ENCODE measurements at places on chromosomes 6 and 20.

DNA sequence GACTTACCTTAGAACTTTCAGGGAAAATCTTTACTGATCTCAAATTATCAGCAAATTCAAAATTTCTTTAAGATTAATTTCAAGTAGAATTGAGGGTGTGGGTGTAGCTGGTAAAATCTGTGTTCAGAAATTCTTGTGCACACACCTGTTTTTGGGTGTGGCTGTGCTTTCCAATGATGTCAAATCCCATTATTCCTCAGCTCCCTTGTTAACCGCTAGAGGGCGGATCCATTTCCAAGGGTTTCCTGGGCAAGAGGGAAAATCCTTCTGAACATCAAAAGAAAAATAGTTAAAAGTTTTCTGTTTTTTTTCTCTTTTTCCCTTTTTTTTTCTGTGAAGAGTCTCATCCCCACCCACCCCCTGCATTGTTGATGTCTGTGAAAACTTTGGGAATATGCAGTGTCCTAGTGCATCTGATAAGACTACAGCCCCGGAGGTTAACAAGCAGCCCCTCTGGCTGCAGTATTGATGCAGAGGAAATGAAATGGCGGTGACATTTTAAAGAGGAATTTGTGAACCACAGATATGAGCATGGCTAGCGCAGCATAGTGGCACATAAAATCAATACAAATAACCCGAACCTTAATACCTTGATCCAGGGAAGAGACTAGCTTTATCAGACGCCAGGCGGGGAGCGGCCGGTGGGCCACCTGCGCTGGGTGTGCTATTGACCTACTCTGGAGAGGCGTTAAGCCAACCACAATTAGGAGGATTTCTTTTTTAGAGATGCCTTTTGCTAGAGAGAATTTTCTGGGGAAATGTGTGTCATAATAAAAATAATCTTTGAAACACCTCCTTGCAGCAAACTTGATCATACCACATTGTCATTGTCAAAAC lies 130.9 kb downstream of the FOXA2 start:
- DNase-seq: no peak

DNA sequence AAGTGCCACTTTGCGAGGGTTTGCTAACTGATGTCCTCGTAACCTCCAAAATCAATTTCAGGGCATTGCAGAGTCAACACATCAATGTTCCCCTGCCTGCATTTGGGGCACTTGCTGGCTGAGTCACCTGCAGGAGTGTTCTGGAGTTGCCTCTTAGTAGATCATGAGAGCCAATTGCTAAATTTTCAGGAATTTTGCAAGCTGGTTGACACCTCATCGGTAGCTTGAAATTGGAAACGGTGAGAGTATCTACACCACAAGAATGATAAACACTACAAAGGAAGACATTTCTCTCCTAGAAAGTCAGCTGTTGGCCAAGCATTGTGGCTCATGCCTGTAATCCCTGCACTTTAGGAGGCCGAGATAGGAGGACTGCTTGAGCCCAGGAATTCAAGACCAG lies 10.8 kb upstream of the BFSP1 start:
- no peak for DNase-seq

DNA sequence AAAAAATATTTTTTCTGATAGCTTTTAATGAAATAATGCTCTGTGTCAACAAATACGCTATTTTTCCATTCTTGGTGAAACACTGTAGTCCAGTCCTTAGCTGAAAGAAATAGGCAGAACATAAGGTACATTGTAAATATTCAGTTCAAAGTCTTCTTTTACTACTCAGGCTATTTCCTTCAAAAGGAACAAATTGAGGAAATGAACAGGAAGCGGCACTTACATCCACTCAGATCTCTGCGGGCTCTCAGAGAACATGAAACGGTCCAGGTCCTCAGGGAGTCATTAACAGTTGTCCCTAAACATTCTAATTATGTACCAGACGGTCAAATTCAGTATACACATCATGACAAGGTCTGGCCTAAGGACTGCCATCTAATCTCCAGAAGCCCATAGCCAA lies 212.6 kb downstream of the KIF16B start:
- no peak for DNase-seq

- no peak for DNase-seq
Observed at GRCh38 chr6:145383428-145383827, 351.9 kb downstream of the EPM2A start.

GRCh38 chr6:168161371-168161750 lies 82.3 kb upstream of the FRMD1 start:
- DNase-seq: no peak

GRCh38 chr6:36629784-36630183 lies 35.6 kb downstream of the SRSF3 start:
- no peak for DNase-seq

DNA sequence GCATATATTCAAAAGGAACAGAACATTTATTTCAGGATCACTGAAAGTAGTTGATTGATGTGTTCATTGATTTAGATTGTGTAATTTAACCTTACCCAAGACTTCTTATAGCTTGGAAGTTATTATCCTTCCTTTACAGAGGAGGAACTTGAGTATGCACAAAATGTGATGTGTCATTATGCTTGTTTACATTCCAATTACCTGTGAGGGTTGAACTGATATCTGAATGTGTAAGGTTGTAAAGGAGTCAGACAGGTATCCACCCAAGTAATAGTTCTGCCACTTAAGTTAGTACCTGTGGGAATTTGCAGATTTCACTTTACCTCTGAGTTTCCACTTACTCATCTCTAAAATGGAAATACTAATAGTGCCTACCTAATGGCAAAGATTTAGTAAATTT lies 668.2 kb downstream of the DOK5 start:
- DNase-seq: no peak

- DNase-seq: peak; percentile 39
Observed at GRCh38 chr6:35552285-35552917, 39.7 kb upstream of the TULP1 start.

DNA sequence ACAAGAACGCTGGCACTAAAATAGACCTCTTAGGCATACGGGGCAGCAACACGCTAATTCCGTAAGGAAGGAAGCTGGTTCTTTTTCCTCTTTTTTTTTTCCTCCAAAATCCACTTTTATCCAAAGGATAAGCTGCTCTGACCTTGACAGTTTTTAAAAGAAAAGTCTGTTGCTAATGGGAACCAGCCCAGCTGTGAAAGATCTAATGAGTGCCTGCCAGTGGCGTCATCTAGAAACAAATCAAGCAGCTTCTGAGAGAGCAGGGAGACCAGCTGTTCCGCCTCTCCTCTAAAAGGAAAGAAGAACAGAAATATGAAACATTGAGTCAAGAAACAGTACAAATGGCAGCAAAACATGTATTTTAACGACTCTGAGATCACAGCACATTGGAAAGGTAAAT lies 78.6 kb downstream of the FAXC start:
- no peak for DNase-seq

DNA sequence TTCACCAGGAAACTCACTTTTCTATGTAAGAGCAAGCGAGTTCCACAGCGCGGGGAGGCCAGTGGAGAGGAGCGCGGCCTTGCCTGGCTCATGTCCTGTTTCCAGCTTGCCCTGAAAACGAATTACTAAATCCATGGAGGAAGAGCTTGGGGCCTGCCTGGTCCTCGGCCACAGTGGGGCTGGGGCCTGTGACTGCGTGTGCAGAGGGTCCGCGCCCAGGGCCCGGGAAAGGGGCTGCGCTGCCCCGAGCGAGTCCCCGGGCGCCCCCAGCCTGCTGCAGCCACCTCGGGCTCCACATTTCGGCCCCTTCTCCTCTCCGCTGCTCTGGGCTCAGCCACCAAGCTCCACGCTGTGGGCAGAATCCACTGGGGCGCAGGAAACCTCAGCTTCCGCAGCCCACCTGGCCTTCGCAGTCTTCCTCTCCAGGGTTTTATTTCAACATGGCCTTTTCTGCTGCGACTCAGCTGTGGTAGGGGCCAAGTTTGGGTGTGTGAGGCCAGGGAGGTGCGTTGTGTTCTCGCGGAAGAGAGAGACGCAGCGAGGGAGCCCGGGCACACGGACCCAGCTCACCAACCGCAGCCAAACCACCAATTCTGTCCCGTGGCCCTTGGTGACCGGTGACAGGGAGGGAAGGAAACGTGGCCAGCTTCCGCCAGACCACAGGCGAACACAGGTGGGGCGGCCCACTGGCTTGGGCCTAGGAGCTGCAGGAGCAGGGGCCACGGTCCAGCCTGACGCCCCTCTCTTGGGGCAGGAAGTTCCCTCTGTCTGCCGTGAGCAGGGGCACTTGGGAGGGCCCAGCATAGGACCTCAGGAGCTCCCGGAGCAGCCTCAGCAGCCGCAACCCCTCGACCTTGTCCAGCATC lies 211.4 kb downstream of the ERMARD start:
- DNase-seq: no peak

DNA sequence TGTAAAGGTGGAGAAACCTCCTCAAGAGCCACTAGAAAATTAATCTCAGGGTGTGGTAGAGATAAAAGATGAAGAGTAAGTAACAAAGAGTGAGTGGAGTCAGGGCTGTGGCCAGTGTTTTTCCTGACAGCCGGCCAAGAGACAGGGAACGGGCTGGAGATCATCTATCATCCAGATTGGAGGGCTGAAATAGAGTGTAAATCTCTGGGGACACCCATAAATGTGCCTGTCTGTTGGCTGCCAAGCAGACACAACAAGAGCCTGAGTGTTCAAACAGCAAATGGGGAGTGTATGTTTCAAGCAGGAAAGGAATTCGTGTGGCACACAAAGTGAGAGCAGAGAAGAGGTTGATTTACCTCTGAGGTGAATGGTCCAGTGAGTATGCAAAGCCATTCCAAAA lies 326.4 kb upstream of the KHDRBS2 start:
- no peak for DNase-seq

GRCh38 chr20:9140162-9140760 lies 71.4 kb downstream of the PLCB4 start:
- no peak for DNase-seq

DNA sequence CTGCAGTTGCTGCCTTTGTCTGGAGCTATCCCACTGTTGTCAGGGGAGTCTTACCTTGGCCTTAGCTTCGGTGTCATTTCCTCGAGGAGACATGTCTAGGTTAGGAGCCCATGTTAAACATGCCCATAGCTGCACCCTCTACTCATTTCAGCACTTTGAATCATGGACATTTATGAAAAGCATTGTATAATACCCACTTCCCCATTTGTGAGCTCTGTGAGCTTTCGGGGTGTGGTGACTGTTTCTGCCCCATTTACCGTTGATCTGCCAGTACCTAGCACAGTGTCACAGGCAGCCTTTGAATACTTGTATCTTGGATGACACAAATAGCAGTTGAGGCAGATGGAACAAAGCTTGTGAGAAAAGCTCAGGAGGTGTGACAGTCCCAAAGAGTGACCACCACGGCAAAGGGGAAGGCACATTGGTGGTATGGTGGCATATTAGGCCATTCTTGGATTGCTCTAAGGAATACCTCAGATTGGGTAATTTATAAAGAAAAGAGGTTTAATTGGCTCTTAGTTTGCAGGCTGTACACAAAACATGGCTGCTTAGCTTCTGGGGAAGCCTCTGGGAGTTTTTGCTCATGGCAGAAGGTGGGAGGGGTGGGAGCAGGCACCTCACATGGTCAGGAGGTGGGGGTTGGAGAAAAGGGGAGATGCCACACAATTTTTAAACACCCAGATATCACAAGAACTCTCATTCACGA lies 42.0 kb downstream of the JARID2 start:
- no peak for DNase-seq

- DNase-seq: no peak
Observed at GRCh38 chr6:127606131-127606562, 29.2 kb downstream of the C6orf58 start.

- DNase-seq: no peak
Observed at GRCh38 chr6:49468042-49468441, 4.9 kb downstream of the CENPQ start.

DNA sequence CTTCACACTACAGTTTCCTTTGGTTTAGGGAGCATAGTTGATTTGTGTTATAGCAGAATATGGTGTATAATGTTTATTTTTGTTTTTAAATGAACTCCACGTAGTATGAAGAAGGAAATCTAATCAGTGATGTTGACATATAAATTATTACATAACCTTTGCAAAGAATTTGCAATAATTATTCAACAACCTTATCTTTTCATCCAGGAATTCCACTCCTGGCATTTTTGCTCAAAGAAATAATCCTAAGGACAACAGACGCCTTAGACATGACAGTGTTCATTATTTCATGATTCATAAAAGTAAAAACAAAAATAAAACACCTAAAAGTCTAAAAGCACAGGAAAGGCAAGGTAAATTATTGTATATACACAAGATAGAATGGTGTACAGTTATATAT lies 229.2 kb downstream of the EPM2A start:
- DNase-seq: no peak

GRCh38 chr6:151154418-151154817 lies 85.3 kb upstream of the AKAP12 start:
- no peak for DNase-seq

DNA sequence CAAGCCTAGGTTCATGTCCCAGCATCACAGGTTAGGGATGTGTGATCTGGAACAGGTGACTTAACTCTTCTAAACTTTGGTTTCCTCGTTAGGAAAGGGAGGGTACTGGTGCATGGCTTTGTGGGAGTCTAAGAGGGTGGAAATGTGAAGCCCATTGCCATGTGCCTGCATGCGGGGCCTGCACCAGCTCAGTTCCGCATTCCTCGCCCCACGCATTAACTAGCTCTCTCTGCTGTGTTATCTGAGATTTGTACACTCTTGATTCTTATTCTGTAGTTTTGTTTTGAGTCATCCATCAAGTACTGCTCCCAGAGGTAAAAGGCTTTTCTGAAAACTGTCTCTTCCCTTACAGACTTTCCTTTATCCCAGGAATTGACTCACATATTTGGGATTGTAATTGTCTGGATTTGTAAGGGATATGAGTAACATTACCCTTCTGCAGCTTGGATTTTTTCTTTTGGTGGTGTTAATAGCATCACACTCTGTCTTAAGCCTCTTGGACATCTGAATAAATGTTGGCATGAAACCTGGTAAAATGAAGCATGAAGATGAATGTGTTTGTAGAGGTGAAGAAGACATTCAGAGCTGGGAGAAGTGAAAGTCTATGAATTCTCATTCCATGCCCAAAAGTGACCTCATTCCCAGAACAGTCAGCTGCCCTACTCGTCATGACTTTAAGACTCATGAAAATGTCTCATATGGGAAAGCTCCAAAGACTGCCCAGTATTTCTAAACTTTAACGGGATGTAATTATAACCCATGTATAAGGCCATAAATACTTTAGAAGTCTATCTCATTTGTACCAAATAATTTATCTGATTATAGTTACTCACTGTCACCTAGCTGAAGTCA lies 357.3 kb downstream of the FOXA2 start:
- DNase-seq: no peak

DNA sequence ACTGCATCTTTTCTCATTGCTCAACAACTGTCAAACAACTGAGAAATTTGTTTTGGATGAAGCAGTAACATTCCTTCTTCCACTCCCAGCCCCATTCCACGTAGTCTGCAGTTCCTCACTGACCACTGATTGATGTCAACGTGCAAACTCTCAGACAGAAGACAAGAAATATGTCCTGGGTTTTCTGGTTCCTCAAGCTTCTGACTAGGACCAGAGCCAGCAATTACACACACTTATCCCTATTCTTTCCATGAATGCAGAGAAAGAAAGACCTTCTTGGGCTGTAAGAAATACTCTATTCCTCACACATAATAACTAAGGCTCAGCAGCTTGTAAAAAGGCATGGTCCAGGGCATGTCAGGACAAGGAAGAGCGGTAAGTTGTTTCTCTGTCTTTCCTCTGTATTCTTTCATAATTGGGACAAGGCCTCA lies 790.1 kb upstream of the SLC35B3 start:
- no peak for DNase-seq
